ENCODE measurements at places on chromosomes 2 and 18.

GRCh38 chr2:121095257-121096080 is 189.5 kb downstream of the TFCP2L1 start:
- peak; percentile 41 for DNase-seq

GRCh38 chr2:70743677-70744076 is 24.3 kb downstream of the ADD2 start:
- DNase-seq, result no peak

GRCh38 chr2:66575625-66576310 is 140.8 kb downstream of the MEIS1 start:
- DNase-seq, result peak; percentile 22

GRCh38 chr2:43460611-43461365 is 135.1 kb downstream of the THADA start:
- no peak for DNase-seq

DNA sequence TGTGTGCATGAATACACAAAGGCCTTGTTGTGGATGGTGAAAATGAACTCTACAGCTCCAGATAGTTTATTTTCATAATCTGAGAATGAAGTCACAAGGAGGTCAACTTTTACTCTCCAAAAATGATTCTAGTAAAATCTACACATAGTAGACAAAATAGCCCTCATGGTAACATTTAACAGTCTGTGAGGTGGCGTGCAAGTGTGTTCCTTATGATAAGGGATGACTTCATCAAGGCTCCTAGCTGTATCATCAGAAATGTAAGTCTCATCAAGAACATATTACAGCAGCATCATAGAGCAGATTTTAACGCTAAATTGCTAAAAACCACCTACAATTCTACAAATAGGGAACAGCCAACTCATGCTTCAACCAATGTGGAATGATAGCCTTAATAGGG is 72.3 kb upstream of the RIOK3 start:
- no peak for DNase-seq

DNA sequence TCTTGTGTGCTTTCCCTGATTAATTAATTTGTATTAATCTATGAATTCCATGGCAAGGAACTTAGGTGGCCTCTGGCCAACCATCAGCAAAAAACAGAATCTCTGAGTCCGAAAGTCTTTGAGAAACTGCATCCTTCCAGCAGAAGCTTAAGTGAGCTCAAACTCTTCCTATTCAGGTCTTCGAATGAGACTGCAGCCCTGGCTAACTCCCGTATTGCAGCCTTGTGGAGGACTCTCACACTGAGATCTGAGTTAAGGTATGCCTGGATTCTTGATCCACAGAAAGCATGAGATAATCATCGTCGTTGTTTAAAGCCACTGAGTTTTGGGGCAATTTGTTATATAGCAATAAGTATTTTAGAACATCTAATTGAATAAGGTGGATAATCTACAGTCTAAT is 1143.9 kb upstream of the NXPH2 start:
- DNase-seq, result no peak

GRCh38 chr2:134293719-134294537 is 40.1 kb downstream of the MGAT5 start:
- no peak for DNase-seq

- DNase-seq, result peak; percentile 83
Observed at GRCh38 chr2:74515981-74516633, 1.9 kb downstream of the TLX2 start.

- DNase-seq, result no peak
Observed at GRCh38 chr2:45782986-45783385, 131.5 kb downstream of the PRKCE start.

- no peak for DNase-seq
Observed at GRCh38 chr2:138081225-138082073, 117.2 kb downstream of the HNMT start.

DNA sequence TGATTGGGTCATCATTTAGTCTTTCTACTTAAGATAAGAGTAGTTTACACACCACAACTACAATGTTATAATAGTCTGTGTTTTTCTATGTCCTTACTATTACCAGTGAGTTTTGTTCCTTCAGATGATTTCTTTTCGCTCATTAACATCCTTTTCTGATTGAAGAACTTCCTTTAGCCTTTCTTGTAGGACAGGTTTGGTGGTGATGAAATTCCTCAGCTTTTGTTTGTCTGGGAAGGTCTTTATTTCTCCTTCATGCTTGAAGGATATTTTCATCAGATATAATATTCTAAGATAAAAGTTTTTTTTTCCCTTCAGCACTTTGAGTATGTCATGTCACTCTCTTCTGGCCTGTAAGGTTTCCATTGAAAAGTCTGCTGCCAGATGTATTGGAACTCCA is 38.0 kb upstream of the SLC16A14 start:
- no peak for DNase-seq

DNA sequence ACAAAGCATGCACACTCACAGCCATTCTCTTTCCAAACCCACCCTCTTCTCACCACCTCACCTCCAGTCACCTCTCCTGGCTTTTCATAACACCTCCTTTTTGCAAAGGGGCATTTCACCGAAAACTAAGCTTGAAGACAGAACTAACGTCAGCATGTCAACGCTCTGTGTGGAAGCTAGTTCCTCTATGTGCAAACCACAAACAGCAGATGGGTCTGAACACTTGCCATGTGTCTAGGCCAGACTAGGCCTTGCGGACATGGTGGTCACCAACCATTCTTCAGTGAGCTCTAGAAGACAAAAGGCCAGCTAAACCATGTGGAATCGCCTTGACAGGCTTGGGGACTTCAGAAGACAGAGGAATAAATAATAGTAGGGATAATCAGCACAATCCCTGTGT is 148.5 kb downstream of the TXNL1 start:
- no peak for DNase-seq

- no peak for DNase-seq
Observed at GRCh38 chr2:69422198-69422597, 15.0 kb downstream of the NFU1 start.

- no peak for DNase-seq
Observed at GRCh38 chr2:48600204-48600813, 17.3 kb upstream of the GTF2A1L start.

DNA sequence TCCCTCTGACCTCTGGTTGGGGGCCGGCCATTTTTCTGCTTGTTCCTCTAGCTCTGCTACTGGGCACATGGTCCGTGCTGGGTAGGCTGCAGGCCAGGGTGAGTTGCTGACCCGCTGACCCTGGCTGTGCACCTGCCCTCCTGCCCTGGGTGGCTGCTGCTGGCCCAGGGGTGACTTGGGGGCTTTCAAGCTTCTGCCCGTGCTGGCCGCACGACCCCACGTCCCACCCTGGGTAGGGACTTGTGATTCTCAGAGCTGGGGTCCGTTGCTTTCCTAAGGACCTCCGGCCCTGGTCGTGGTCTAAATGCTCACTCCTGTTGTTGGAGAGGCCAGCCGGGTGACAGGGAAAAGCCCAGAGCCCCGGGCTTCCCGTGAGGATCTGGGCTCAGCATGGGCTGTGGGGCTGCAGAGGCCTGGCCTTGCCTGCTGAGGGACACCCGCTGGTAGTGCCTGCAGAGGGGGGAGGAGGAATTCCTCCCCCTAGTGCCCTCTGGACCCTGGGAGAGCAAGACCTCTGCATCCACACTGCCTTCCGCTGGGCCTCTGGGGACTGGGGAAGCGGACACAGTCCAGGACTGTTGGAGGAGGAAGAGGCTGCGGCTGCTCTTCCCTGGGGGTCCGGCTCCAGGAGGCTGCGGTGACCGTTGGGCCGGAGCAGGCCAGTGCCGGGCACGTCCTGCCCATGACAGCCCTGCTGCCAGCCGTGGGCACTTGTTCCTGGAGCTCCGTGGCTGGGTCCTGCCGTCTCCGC is 6.3 kb upstream of the GAL3ST2 start:
- DNase-seq, result no peak

GRCh38 chr2:29423061-29423666 is 307.9 kb downstream of the CLIP4 start:
- no peak for DNase-seq

DNA sequence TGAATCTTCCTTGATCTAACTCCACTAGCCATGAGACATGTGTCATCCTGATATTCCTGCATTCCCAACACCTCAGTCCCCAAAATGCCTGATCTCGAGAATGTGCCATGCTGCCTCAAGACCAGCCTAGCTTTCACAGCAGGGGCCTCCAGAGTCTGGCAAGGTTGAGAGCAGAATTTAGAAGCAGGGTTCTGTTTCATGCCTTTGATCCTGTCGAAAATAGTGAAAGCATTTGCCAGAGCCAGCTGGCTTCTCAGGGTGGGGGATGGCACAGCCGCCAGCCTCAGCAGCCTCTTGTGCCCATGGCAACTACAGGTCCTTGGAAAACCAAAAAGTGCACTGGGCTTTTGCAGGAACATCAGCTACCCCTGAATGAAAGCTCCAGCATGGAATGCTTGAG is 143.5 kb downstream of the RTN4 start:
- DNase-seq, result no peak

- no peak for DNase-seq
Observed at GRCh38 chr2:109317471-109318095, 188.6 kb downstream of the SH3RF3 start.

- DNase-seq, result no peak
Observed at GRCh38 chr2:45119038-45119437, 109.8 kb upstream of the SIX2 start.

GRCh38 chr2:218312267-218312756 is 20.0 kb upstream of the TMBIM1 start:
- DNase-seq, result no peak

DNA sequence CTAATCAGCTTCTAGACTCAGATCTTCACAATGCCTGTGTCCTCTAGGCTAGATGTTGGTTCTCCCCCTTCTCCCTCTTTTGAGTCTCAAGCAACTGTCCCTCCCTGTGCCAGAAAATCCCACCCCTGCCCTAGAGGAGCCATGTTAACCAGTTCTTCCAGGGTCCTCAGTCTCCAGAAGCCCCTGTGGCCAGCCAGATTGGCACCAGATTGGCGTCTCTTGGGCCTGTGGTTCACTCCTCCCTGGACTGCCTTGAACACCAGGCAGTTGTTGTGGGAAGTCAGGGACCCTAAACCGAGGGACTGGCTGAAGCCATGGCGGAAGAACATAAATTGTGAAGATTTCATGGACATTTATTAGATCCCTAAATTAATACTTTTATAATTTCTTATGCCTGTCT is 36.6 kb downstream of the CYP26B1 start:
- DNase-seq, result no peak

GRCh38 chr2:179612591-179613298 is 248.7 kb downstream of the ZNF385B start:
- DNase-seq, result no peak

- DNase-seq, result no peak
Observed at GRCh38 chr2:7748717-7749415, 831.7 kb downstream of the RNF144A start.

- no peak for DNase-seq
Observed at GRCh38 chr2:151395509-151396374, 14.0 kb upstream of the RIF1 start.

DNA sequence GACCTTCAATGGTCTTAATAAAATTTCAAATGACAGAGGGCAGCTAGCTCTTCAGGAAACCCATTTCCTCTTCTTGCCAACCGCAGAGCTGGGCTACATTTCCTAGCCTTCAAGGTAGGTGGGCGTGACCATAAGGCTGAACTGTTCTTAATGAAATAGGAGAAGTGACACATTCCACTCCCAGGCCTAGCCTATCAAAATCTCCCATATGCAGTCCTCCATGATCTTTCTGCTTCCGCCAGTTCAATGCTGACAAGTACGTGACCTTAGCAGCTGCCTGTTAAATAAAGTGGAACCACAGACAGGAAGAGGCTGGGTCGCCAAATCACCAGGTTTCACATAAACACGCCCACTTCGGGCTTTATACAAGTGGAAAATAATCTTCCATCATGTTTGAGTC is 13.2 kb downstream of the SERPINE2 start:
- peak; percentile 65 for DNase-seq

DNA sequence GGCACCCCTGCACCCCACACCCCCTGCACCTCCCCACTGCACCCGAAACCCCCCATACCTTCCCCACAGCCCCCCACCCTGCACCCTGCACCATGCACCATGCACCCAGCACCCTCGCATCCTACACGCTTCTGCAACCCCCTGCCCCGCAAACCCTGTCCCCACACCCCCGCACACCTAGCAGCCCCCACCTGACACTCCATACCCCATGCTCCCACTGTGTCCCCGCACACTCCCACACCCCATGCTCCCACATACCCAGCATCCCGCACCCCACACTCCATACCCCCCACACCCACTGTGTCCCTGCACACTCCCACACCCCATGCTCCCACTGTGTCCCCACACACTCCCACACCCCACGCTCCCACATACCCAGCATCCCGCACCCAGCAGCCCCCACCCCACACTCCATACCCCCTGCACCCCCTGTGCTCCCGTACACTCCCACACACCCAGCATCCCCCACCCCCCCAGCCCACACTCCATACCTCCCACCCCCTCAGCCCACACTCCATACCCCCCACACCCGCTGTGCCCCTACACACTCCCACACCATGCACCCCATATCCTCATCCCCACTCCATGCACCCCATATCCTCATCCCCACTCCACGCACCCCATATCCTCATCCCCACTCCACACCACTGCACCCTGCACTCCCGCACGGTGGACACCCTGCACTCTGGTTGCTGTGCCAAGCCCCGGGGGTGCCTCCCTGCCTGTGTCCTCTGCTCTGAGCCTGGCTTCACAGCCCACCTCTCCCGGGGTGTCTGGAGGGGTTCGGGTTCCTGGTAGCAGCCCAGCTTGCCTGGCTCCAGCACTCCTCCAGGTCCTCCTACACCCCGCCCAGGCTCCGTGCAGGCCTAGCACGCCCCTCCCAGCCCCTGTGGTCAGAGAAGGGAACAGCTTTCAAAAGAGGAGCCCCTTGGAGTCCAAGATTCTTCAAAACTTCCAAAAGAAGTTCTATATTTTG is 93.9 kb upstream of the CTDP1 start:
- no peak for DNase-seq

DNA sequence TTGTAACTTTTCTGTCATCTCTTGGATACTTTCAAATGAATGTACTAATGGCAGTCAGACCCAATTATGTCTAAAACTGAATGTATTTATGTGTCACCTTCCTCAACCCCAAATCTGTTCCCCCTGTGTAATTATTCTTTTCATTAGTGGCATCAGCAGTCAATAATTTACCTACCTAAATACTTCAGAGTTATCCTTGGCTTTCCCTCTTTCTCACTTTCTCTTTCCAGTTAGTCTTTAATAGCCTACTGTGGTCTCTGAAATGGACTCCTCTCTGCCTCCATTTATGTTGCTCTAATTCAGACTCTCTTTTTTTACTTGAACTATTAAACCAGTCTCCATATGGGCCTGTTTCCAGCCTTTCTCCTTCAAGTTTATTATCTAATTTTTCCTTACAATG is 21.0 kb downstream of the C18orf63 start:
- DNase-seq, result no peak

- DNase-seq, result no peak
Observed at GRCh38 chr2:8761529-8762164, 75.8 kb downstream of the KIDINS220 start.

- DNase-seq, result no peak
Observed at GRCh38 chr2:104164721-104165252, 689.1 kb upstream of the POU3F3 start.

DNA sequence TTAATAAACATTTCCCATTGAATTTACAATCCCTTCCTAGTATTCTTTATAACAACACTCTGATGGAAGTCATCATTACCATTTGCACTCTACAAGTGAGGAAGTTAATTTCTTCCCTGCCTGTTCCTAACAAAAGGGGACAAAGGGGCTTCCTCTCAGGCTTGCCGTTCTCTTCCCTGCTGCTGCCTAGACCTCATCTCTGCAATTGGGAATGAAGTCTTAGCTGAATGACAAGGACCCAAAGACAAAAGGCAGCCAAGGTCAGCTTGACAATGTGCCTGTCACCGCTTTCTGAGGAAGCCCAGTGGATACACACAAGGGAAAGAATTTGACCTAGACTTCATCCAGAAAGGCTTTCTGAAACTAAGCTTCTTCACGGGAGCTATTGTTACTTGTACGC is 416.4 kb downstream of the CMPK2 start:
- DNase-seq, result no peak

All from activated T-cell treated with anti-CD3 and anti-CD28 coated beads, Interleukin-2, amount 50 U/mL, for 48 hours (primary cell).